ENCODE measurements at places on chromosomes 5 and 9.

- DNase-seq, result no peak
Measured at GRCh38 chr5:9617221-9617620, 12.9 kb downstream of the TAS2R1 start.

- DNase-seq, result no peak
Measured at GRCh38 chr5:171093598-171093997, 215.4 kb upstream of the TLX3 start.

DNA sequence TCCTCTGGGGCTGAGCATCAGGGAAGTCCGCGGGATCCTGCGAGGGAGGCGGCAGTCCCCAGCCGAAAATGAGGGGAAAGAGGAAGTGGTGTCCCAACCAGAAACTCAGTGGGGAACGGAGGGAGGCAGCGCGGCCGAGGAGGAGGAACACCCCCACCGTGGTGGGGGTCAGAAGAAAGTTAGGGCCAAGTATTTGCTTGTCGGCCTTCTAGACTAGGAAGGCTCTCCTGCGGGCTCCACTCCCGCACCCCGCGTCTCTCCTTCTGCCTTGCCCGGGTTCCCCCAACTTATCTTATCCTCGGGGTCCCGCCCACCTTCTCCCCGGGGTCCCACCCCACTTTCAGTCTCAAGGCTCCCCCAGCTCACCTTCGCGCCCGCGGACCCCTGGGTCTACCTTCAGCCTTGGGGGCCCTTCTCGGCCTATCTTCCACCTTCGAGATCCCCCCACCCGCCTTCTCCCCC is 557 bp upstream of the PHF2 start:
- peak; percentile 41 for DNase-seq

DNA sequence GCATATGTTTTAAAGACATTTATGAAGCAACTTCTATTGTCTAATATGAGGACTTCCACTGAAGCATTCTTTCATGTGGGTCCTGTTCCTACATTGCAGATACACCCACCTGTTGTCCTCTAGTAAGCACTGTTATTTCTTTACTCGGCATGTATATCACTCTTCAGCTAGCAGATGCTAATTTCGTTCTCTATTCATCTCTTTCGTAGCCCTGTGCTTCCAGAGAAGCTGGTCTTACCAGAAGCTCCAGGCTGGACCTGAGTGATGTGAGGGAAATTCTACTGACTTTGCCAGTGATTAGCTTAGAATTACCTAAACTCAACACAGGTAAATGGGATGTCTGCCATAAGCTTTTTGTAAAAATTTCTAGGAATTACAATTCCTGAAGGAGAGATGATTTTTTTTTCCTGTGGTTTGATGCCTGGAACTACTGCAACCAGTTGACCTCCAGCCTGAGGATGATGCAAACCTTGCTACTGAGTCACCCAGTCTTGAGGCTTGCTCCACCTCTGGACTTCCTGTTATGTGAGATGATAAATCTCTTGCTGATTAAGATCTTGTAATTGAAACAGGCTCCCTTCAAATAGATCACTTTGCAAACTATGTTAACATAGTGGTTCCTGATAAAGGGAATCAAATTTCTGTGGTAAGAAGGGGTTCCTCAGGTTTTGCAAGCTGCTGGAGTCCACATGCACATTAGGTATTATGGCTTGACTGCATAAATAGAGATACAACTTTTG is 52.2 kb upstream of the SPINK5 start:
- DNase-seq, result no peak

Data from activated naive CD4-positive, alpha-beta T cell (primary cell).